ENCODE measurements at places on chromosomes 2 and 18.

DNA sequence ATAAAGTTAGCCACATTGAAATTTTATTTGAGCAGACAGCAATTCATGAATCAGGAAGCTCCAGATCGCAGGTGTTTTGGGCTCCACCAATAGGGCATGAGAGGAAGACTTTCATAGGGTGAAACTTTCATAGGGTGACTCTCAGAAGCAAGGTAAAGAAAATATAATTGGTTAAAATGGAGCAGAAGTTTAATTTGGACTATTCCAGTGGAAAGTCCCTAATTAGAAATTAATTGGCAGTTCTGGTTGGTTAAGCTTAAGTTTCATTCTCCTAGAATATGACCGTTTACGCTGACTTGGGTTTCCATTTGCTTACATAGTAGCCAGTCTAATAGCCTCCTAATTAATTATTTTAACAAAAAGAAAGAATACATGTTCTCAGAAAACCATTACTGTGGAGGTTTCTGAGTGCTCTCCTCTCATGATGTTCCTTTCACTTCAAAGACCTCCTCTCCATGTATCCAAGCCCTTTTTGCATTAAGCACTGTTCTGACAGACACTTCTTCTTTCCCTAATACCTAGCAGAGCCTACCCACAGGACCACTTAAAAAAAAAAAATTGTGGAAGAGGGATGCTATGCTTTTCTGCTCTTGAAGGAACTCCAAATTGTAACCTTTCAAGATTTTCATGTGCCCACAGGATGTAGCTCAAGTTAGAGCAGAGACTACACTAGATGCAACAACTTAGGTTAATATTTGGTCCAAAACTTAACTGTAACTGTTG is 99.1 kb downstream of the MREG start:
- DNase-seq, result no peak

DNA sequence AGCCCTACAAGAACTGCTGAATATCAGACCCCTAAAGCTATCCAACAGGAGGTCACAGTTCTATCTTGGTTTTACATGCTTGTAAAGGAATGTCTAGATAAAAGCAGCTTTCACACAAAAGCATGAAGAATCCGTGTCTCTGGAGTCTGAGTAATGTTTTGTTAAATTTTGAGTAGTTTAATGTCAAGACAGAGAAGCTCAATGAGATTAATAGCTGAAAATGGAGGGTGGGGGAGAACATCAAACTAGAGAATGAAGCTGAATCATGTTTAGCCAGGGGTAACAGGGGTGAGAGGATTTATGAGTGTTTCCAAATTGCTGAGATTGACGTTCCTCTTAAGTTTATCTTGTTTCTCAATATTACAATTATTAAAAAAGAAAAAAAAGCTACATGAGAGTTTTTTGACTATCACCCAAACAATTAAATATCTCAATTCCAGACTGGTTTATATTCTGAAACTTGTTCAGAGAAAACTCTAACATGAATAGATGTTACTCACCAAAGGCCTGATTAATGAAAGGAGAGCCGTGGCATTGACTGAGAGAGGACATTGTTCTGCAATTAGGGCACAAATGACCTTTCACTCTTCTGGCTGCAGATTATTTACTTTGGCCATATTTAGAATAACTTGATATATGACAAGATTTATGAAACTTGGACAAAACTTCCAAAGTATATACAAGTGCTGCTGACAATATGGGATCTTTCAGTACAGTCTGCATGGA is 266.4 kb upstream of the ETAA1 start:
- no peak for DNase-seq

DNA sequence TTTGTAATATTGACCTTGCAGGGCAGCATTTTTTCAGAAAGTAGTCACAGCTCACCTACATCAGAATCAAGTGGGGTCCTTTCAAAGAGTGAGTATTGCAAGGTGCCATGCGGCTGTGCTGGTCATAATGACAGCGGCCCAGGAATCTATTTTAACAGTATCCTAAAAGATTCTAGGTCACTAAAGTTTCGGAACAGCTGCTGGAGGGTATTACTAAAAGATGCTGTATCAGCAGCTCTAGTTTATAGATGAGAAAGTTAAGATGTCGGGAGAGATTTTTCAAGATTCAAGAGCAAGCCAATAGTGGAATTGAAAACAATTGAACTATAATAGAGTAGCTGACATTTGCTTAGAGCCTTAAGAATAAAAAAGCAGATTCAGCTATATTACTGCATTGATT is 336.0 kb downstream of the SLC8A1 start:
- DNase-seq, result no peak

GRCh38 chr18:28650860-28651259 is 473.9 kb upstream of the CDH2 start:
- no peak for DNase-seq

- no peak for DNase-seq
Observed at GRCh38 chr2:150409196-150409595, 78.3 kb downstream of the RND3 start.
